ENCODE measurements at places on chromosomes 2 and 18. TPM values are rescaled to one million over a fixed set of nuclear protein-coding genes. Genes with fewer than 3 reads are reported as not detected.
A peak's percentile ranks its signal among the peaks of the same experiment; 100 is the strongest.

DNA sequence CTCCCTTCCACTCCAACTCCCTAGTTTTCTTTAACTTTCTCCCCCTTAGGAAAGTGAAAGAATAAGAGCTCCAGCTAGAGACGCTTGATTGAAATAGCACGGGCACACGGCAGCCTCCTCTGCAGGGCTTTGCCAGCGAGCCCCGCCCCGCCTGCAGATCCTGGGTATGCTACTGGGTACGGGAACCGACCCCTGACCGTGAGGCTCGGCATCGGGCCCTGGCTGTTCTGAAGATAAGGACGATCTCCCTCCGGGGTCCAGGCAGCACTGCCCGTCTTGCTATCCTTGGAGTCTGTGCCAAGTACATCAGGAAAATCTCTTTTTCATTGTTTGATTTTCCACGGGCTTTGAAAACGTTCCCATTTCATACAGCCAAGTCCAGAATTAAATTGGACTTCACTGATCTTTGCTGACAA, 284.5 kb downstream of the MTX2 start:
- DNase-seq: peak; percentile 71

- no peak for DNase-seq
Observed at GRCh38 chr2:217793566-217794132, 209.1 kb downstream of the TNS1 start.

Gene UCN
- total RNA-seq: not detected

GRCh38 chr18:6449213-6449612, 34.5 kb upstream of the L3MBTL4 start:
- no peak for DNase-seq

- peak; percentile 38 for DNase-seq
Observed at GRCh38 chr2:47008381-47009252, 93.0 kb upstream of the MCFD2 start.

Gene EEF1B2
- total RNA-seq: 545 TPM

Gene SLC38A11
- total RNA-seq: 0.69 TPM

DNA sequence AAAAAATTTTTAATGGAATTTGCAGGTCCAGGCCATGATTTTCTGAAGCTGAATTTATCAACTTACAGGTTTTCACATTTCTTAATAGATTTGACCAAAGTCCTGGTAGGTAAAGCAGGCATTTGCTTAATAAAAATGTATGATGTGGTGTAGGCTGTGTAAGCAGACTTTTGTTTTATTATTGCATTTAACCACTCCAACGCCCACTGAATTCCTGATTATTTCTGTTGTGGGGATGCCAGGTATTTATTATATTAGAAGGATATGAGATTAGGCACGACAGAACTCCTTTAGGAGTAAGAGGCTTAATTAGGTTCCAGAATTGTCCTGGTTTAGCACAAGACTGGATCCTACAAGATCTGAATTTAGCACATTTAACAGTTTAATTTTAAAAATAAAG, 111.1 kb downstream of the ADCYAP1 start:
- peak; percentile 26 for DNase-seq

- no peak for DNase-seq
Observed at GRCh38 chr2:27094353-27094984, 7.9 kb downstream of the KHK start.

DNA sequence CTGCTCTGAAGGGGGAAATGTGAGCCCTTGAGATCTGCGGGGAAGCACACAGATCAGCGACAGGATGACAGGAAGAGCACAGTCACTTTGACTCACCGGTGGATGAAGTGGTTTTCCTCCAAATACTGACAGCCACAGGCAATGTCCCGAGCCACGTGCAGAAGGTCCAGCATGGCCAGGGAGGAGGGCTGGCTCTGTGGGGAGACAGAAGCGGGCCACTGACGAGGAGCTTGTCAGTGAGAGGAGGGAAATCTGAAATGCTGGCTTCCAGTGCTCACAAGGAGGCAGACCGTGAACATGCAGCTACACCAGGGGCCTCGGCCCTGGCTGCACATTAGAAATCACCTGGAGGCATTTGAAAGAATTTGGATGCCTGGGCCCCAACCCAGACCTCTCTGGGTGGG, 98.7 kb downstream of the CLIP4 start:
- DNase-seq: no peak

DNA sequence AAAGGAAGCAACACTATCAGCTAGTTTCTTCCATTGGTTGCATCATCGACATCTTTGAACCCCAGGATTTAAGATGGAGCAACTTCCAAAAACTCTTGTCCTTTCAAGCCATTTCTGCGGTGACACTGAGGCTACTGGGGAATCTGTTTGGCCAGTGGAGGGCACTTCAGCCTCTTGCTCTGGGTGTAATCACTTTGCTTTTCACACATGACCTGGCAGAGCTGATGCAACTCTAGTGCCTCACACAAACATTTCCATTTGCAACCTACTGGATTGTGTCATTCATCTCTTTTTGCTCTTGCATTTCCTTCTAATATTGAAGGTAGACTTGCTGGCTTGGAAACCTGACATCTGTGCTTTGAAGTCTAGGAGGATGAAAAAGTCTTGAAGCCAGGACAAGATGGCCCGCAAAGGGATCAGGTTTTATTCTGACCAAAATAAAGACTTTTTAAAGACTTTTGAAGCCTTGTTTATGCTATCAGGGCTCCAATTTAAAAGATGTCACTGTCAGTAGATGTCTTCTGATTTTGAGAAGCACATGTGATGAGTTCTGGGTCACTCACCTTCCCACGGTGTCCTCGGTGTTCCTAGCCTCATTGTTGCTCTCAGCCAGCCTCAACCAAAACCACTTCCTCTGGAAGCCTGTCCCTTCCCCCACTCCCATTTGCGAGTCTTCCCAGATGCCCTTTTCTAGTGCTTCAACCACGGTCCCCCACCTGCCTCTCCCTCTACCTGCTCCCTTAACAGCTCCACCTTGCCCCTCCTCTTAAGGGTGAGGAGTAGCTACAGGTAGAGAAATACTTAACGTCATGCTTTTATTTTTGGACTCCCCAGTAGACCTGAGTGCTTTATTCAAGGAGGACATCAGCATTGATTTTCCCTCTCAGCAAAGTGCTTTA, 69.7 kb upstream of the KCNE4 start:
- peak; percentile 95 for DNase-seq

DNA sequence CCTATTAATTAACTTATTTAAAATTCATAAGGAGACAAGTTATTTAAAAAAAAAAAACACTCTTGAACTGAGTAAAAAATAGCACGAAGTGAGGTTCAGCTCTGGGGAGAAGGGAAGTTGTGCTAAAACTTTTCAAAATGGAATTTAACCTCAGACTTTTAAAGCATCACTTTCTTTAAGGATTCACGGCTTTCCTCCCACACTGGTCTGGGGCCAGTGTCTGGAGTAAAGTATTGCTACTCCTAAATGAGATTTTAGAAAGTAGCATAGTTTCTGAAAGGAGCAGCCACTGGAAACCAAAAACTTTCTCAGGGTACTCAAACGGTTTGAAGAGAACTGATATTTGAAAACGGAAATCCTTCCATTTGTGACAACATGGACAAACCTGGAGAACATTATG, 97.7 kb upstream of the CYP1B1 start:
- DNase-seq: no peak

GRCh38 chr18:50128506-50129271, 66.3 kb downstream of the MYO5B start:
- DNase-seq: peak; percentile 24

GRCh38 chr2:229050133-229050532, 221.0 kb downstream of the PID1 start:
- DNase-seq: no peak

- peak; percentile 40 for DNase-seq
Observed at GRCh38 chr2:230748087-230748486, 35.4 kb downstream of the CAB39 start.

DNA sequence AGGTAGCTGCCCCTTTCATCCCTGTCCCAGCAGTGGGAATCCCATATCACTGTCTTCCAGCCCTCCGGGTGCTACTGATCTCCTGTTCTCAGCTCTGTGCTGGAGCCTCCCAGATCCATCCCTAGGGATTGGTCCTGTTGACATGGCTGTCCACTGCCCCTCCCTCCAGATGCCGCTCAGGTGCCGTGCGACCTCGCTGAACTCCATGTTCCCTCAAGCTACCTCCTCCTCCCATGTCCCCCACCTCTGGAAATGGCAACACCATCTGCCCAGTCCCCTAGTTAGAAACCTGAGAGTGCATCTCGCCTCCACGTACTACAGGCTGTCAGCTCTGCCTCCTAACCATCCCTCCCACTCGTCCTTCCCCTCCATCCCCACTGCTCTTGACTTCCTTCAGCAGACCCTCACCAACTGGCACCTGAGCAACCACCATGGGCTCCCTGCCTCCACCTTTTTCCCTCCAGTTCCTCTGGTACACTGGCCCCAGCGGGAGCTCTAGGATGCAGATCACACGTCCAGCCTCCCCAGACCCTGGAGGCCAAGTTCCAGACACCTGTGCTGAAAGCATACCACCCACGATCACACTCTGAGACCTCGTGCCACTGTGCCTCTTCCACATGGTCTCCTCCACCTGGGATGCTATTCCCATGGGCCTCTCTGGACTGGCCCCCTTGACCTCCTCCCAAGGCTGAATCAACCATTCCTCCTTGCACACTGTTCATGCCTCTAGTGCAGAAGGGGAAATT, 106.8 kb downstream of the KLHL29 start:
- DNase-seq: no peak

DNA sequence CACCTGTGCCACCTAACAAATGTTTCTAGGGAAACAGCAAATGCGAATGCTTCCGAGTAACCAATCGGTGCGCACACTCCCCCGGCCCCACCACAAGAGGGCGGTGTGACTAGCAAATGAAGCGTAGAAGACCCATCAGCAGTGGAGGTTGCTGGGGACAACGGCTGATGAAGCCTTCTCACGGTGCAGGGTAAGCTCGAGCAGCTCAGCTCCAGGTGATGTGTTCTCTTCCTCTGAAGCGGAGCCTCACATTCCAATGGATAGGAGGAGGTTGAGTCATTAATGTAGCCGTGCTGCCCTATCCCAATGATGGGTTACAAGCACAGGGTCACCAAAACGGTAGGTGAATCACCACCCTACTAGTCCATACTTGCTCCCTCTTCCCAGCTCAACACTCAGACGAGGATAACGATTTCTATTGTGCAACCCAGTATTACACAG, 127.6 kb upstream of the TWIST2 start:
- DNase-seq: no peak

All from renal cortical epithelial cell (primary cell).